ENCODE measurements at places on chromosomes 5 and 9.
A peak's percentile ranks its signal among the peaks of the same experiment; 100 is the strongest.

GRCh38 chr5:36730537-36731216 lies 124.3 kb downstream of the SLC1A3 start:
- no peak for DNase-seq

DNA sequence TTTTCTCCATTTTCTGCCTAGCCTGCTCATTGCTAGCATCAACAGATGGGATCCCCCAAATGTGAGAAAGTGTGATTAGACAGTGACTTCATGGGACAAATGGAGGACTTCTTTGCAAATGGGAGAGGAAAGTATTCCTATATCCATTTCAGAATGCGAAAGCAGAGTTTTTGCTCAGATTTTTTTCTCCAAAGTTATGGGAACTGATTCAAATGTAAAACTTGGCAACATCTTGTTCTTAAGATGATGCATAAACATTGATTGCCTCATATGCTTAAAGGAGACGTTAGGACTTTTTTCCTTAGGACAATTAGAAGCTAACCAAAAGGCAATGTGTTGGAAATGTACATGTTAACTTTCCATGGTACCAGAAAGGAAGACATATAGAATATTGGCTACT lies 704.3 kb upstream of the ZNF608 start:
- no peak for DNase-seq

DNA sequence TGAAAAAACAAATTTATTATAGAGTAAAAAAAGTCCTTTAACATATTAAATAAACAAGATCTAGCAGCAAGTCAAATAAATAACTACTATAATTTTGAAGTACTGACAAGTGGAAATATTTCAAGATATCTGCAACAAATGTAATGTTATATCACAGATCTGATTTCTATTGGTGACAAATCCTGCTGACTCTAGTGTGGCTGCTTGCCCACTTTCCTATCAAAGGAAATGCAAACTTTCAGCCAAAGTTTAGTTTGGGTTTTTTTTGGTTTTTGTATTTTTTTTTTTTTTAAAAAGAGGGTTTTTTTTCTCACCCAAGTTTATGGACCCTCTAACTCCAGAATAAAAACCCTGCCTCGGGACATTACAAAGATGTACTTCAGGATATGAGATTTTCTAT lies 12.9 kb downstream of the ADRA1B start:
- no peak for DNase-seq

DNA sequence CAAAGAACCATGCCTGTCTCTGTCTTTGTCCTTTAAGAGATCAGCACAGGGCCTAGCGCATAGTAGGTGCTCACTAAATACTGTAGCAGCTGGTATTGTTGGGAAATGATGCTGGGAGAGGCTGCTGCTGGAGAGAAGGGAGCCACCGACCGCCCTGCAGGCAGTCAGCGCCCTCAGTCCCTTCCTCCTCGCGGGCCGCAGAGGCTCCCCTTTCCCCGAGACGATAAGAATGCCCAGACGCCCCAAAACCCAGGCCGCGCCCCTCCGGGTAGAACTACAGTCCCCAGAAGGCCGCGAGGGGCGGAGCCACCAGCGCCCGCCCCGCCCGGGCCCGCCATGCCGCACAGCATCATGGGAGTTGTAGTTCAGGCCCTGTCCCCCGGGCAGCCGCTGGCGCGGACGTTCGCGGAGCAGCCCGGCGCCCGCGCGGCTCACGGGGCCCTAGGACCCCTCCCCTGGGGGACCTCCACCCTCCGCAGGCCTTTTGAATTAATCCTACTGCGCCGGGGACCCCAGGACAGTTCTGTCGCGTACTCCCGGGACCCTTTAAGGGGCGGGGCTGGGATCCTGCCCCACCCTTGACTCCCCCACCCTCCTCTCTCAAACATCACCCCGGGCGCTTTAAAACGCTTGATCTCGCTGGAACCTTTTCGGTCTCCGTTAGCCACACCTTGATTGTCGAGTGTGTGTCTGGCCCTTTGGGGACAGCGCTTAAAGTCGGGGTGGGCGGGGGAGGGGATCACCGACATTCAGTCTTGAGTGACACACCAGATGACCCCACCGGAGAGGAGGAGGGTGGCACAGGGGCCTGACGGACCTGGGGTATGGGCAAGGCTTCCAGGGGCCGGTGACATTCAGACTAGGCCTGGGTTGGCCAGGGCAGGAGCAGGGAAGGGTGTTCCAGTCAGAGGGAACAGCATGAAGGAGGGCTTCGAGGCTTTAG lies 24.8 kb upstream of the IER5L start:
- peak; percentile 79 for DNase-seq

DNA sequence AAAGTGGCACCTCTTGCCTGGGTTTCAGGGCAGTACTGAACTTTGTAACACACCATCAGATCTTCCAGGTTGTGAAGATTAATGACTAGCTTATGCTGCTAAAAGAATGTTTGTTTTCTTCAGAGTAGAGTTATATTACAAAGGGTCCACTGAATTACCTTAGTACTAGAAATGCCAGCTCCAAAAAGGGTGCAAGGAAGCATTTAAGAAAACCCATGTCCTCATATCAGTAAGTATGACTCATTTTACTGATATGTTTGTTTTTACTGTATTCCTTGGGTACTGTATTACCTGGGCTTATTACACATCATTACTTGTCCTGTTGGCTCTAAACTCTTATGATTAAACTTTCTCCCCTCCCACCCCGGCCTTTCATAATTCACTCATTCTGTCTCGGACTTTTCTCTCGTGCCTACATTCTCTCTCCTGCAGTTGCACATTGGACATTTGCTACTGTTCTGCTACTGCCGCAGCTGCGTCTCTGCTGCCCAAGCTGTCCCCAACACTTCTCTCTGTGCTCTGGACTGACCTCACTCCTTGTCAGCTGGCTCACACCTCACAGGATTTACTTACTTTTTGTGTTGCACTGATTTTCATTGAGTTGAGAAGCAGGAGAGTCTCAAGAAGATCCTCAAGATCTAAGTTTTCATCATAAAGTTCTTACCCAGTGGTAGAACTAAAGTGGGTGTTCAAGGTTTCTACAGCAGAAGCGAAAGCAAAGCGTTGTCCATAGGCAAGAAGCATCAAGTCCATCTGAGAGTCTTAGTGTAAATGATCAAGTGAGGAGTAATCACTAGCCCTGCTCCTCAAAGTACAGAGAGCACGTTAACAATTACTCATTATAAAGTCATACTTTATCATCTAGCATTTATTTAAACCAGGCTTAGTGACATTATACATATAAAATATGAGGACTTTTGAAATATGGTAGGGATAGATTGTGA lies 53.2 kb upstream of the C9orf72 start:
- no peak for DNase-seq

GRCh38 chr5:83038924-83039323 lies 38.3 kb downstream of the TMEM167A start:
- DNase-seq: no peak

DNA sequence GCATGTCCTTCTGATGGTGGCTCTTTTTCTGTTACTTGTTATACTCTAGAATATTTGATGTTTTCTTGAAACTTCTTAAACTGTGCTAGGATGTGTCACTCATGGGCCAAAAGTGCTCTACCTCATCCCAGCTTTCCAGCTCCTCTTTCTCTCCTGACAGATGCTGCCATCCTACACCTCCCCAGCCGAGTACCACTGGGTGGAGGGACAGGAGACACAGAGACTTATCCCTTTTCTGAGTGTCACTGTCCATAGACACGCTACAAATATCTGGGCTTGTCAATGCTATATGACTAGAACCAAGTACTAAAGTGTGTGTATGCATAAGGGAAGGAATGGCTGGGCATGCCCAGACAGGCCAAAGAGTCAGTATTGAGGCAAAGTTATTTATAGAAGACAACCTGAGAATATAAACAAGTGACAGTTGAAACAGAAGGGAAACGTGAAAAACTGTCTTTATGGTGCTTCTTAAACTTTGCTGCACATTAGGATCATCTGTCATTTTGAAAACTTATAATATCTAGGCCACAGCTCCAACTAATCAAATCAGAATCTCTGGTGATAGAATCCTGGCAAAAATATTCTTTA lies 188.0 kb downstream of the CARTPT start:
- DNase-seq: no peak

- DNase-seq: no peak
These were observed 358.6 kb upstream of the PAPPA start for GRCh38 chr9:115794921-115795475.

DNA sequence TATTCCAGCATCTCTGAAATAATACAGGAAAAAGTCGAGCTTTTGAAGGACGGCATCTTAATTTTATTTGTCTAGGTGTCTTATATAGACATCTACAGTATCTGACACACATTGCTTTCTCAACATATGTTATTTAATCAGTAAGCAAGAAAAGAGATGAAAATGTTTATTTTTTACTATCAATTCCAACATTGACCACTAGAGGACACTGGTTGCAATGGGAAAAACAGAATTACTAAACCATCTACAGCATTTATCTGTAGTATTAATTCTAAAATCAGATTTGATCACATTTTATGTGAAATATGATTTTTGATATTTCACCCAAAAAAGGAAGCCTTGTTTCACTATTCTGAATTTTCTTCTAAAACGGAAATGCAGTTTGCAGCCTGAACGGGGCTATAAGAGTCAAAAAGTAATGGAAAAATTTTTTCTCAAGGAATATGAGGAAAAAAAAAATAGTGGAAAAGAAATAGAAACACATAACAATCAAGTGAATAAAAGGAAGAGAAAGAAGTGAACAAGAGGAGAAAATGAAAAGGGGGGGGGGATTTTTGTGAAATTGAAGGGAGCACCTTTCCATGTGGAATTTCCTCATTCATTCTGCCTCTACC lies 98.6 kb downstream of the OSTF1 start:
- DNase-seq: no peak

DNA sequence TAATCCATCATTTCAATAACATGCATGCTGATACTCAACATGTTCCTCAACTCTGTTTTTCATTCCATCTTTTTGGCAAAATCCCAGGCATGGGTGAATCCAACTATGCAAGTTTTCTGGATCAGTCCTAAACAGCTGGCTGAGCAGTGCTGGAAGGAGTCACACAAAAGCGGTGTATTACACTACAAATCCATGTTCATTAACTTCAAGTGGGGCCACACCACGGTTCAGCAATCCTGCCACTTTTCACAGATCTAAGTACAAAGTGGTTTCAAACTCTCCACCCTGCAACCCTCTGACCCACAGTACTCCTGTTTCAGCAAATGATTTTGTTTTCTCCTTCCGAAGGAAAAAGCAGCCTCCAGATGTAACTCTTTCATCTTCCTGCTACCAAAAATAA lies 222.5 kb downstream of the EPB41L4A start:
- DNase-seq: no peak

Data from activated CD8-positive, alpha-beta memory T cell treated with anti-CD3 and anti-CD28 coated beads for 48 hours (primary cell).